ENCODE measurements at places on chromosomes 1 and 21.

- no peak for DNase-seq
These were observed 41.1 kb upstream of the IL20 start for GRCh38 chr1:206824331-206824730.

GRCh38 chr1:108190686-108191416, 9.3 kb downstream of the SLC25A24 start:
- no peak for DNase-seq

DNA sequence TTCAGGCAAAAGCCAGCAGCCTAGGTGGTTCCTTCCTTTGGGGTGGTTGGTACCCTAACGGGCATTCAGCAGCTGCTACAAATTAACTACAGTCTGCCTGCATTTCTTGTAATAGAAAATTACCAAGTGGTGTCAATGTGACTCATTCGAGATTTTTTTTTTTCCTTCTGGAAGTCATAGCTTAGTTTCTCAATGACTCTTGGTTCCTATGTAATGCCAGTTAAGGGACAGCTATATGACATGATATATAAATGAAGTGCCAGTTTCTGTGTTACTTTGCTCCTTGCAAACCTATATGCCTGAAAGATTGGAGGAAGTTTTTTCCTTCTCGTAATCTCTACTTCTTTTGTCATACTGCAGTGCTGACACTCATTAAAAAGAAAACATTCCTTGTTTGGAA, 2.6 kb downstream of the MGST3 start:
- no peak for DNase-seq

GRCh38 chr1:114113411-114114184, 40.1 kb downstream of the SYT6 start:
- no peak for DNase-seq

GRCh38 chr1:6012529-6013318, 20.5 kb upstream of the NPHP4 start:
- no peak for DNase-seq

- no peak for DNase-seq
These were observed 159.0 kb downstream of the ACTL8 start for GRCh38 chr1:17914131-17914530.

DNA sequence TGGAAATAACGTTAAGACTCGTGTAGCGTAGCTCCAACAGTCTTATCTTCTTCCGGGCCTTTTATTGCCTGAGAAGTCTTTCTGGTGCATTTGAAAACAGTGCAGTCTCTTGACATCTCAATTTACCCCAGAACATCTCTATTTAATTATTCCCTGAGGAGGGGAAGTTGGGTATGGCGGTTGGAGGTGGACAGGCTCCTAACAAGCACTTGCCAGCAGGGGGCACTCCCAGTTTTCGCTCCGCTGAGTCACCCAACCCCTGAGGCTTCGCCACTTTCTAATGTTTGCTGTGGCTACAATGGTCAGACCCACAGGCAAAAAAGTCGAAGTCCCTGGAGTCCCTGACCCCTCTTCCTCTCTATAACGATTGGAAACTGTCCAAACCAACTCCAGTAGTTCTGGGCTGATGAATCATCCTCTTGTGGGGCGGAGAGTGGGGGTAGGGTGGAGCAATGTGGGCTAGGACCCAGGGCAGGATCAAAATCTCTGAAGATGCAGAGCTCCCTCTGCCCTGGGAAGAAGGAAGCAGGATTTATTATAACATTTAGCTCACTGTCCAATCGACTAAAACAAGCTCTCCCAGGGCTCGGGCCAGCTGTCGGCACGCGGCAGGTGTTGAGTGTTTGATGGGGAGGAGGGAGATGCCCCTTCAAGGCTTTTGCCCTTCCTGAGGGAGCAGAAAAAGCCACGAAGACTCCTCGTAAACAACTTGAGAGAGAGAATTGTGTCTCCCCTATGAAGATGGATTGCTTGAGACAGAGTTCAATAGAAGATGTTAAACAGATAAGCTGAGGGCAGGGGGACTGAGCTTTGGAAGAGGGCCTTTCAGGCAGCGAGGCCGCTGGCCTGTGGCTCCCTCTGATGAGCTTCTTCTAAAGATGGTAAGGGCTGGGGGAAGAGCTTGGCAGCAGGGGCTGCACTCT, 85.7 kb downstream of the BRINP2 start:
- DNase-seq, result no peak

DNA sequence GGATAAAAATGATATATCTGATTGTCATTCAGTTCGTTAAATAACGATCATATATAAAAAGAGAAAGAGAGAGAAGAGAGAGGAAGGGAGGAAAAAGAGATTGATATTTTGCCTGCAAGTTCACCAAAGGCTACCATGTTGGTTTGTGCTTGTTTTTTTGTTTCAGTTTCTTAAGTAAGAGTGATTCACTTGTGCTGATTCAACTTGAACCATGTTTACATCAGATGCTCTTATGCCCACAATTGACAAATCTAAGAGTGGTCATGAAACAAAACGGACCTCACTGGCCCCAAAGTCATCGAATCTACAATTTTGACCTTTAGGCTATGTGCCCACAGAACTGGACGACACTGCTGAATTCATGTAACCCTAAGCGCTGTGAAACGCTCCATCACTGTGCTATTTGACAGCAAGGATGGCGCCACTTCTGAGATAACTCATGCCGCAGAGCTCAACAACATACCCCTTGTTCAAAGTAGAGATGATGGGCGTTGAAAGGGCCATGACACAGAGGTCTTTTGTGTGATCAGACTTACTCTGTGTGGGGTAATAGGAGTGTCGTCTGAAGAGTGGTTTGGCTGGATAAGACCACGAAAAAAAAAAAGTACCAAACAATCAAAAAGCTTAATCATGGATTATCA, 481.4 kb downstream of the SETD4 start:
- no peak for DNase-seq

GRCh38 chr1:67159233-67159632, 7.0 kb upstream of the IL23R start:
- no peak for DNase-seq

DNA sequence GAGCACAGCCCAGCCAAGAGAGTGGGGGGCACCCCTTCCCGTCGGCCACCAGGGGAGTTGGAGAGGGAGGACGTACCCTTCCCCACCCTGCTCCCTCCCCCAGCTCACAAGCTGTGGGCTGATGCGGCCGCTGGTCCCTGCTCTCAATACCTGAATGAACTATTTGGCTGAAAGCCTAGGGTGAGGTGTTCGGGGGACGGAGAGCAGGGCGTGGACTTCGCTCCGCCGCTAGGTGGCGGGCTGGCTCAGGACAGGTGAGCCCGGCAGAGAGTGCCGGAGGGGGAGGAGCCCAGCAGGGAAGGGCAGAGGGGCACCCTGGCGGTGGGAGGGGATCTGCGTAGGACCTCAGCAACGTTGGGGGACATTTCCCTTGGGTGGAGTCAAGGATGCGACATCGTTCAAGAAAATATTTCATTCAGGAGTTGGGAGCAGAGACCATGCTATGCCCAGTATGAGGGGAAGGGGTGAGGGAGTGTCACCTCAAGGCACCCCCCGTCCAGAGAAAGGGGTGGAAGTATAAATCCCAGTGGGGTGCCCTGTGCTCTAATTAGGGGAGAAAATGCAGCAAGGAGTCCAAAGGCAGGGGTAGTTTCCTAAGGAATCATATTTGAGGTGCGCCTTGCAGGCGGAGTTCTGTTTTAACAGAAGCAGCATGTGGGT, 12.0 kb upstream of the RHBG start:
- peak; percentile 52 for DNase-seq

DNA sequence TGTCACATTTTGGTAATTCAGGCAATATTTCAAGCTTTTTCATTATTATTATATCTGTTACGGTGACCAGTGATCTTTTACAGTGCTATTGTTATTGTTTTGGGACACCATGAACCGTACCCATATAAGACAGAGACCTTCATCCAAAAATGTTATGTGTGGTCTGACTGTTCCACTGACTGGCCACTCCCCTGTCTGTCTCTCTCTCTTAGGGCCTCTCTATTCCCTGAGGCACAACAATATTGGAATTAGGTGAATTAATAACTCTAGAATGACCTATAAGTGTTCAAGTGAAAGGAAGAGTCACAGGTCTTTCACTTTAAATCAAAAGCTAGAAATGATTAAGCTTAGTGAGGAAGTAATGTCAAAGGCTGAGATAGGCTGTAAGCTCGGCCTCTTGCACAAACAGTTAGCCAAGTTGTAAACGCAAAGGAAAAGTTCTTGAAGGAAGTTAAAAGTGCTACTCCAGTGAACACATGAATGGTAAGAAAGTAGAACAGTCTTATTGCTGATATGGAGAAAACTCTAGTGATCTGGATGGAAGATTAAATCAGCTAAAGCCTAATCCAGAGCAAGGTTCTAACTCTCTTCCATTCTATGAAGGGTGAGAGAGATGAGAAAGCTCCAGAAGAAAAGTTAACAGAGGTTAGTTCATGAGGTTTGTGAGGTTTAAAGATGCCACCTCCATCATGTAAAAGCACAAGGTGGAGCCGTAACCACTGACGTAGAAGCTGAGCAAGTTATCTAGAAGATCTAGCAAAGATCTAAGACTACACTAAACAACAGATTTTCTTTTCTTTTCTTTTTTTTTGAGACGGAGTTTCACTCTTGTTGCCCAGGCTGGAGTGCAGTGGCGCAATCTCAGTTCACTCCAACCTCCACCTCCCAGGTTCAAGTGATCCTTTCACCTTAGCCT, 19.7 kb upstream of the DIPK1A start:
- DNase-seq, result peak; percentile 42

DNA sequence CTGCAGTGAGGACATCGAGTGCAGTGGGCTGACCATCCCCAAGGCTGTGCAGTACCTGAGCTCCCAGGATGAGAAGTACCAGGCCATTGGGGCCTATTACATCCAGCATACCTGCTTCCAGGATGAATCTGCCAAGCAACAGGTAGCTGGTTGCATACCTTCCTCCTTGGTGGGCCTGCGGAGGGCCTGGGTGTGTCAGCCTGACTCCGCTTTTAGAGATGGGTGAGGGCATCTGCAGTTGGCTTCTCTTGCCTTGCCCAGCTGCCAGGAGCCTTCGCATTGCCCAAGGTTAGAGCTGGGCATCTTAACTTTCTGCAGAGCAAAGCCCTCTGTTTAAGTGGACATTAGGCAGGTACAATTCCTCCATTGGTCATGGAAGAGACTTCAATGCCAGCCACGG, 33.2 kb downstream of the PKP1 start:
- no peak for DNase-seq

GRCh38 chr21:42357307-42357706, 6.5 kb upstream of the TFF2 start:
- no peak for DNase-seq

- peak; percentile 90 for DNase-seq
These were observed 596 bp downstream of the CD247 start for GRCh38 chr1:167517535-167518330.

DNA sequence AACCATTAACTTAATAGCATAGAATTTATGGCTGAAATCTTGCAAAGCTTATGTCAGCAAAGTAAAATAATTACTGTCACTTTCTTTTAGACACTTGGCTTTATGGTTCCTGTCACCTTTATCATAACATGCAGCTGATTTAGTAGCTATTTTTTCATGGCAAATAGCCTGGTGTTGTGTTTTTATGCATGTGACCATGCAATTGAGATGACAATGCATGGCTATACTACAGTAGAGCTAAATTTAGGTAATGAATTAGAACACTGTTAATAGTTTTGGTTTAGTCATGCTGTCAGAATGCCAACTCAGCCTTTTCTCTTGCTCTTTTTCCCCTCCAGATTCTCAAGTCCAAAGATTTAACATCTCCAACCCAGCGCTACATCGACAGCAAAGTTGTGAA, 88.6 kb downstream of the TGFB2 start:
- no peak for DNase-seq

DNA sequence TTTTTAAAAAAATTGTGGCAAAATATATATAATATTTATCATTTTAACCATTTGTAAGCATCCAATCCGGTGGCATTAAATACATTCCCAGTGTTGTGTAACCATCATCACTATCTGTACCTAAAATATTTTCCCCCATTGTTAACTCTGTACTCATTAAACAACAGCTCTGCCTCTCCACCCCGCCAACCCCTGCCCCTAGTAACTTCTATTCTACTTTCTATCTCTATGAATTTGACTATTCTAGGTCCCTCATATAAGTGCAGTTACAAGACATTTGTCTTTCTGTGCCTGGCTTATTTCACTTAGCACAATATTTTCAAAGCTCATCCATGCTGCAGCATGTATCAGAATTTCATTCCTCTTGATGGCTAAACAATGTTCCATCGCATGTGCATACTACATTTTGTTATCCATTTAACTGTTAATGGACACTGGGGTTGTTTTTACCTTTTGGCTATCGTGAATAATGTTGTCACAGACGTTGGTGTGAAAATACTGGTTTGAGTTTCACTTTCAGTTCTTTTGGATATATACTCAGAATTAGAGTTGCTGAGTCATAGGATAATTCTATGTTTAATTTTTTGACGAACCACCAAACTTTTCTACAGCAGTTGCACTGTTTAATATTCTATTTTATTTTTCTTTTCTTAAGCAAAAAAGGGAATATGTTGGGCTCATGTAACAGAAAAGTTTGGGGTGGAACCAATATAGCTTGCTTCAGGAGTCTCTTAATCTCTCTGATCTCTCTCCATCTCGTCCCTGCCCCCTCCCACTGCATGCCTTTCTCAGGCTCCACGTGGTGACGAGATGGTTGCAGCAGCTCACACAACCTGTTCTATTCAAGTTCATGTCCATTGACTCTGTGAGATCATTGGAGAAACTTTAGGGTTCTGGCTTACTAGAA, 25.2 kb upstream of the RCAN1 start:
- DNase-seq, result peak; percentile 24

DNA sequence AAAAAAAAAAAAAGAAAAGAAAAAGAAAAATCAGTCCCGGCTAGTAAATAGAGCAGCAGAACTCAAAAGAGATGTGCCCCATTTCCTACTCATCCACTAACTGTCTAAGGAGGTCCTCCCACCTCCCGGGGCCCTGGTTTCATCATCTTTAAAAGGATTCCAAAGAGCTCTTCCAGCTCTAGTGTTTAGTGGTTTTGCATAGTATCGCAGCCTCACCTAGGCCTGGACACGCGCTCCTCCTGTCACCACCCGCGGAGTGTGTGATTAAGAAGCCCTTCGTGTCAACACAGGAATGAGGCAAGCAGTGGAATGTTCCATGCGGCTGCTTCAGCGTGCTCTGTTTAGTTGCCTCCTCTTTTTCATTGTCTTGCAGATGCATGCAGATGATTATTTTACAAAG, 49.0 kb downstream of the LBR start:
- DNase-seq, result no peak

GRCh38 chr1:106907795-106908194, 148.7 kb upstream of the PRMT6 start:
- no peak for DNase-seq

- no peak for DNase-seq
These were observed 10.8 kb upstream of the PLEKHG5 start for GRCh38 chr1:6502000-6502891.

DNA sequence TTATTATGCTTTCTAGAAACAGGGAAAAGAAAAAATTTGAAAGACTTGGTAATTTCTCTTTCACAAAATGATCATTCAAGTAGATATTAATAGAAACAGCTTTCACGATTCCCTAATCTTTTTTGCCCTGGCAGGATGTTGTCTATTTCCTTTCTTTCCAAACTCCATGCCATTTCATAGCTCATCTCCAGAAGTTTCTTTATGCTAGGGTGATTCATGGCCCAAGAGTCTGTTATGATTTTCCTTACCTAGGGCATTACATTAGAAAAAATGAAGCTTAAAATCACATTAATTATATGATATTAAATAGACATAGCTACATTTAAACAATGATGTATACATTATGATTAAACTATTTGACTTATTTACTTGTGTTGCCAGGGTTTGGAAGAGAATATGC, 762.1 kb downstream of the LTN1 start:
- DNase-seq, result no peak

Measured in activated CD4-positive, alpha-beta T cell treated with anti-CD3 and anti-CD28 coated beads for 4 hours (primary cell).